Fibroblast of upper back skin (primary cell): ENCODE measurements at places on chromosomes 5 and 9.

DNA sequence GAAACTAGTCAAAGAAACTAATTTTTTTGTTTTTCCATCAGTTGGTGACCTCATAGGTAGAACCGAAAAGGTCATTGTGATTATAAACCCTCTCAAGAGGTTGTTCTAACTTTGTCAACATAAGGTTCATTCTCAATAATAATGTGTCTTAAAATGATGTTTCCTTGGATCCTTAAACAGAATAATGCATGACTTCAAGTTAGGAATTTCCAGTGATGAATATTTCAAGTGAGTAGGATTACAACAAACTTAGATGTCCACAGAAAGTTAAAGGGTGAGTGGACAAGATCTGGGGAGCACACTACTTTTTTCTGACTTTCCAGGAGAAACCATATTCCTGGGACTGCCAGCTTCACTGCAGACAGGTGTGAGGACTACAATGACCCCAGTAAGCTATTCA lies 239.0 kb upstream of the PTGER4 start:
- no peak for DNase-seq

GRCh38 chr5:122864400-122864799 lies 19.0 kb downstream of the SNX24 start:
- DNase-seq = no peak

DNA sequence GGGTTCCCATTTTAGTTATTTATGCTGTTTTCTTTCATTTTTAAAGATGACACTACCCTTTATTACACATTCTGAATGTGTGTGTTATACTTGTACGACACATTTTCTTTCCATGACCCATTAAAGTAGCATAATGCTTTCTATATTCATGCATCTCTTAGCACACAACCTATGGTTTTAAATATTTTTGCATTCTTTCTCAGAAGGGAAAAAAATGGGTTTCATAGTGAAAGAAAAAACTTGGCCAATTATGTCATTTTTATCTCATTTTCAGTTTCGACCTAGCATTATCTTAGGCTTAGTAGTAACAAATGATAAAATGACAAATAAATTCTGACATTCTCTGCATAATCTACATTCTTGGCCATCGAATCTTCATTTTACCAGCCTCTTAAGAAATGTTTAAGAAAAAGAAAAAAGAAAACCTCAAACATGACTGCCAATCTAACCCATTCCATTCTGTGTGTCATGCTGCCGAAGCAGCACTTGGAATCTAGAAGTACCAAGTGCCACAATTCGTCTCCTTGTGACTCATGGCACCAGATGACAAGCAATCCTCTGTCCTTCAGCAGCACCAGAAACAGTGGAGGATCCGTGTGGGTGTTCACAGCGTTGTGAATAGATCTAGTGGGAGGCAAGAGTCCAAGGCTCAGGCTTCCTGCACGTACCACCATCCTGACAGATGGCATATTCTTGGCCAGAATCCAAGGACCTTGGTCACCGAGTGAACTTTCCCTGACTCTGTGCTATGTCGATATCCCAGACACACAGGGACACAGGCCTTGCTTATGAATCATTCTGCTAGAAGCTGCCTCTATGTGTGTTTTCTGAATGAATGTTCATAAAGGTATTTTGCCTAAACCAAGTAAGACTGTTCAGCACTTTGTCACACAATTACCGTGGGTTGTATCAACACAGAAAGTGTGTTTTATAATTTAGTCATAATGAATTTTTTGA lies 502.7 kb downstream of the NR2F1-AS1 start:
- peak; percentile 89 for DNase-seq

DNA sequence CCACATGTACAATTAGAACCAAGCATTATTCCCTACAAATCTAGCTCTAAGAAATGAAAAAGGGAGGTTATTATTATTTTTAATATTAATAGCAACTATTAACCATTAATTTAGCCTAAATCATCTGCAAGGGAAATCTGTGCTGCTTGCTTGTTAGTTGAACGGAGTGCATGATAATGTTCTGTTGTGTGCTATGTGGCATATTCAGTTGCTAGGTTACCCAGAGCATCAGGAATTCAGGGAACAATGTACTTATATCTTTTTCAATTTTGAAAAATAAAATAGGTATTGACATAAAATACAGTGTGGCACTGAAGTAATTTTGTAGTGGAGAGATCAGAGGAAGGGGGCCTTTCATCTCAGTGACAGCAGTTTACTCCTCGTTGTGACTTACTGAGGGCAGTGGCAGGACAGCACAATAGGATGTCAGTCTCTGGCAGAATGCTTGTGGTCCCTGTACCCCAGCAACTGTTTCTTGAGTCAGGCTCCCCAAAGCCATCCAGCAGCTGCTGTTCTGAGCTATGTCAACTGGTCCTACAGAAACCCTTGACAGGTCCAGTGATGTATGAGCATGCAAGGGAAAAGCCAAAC lies 173.6 kb downstream of the TMEM161B start:
- DNase-seq = no peak

DNA sequence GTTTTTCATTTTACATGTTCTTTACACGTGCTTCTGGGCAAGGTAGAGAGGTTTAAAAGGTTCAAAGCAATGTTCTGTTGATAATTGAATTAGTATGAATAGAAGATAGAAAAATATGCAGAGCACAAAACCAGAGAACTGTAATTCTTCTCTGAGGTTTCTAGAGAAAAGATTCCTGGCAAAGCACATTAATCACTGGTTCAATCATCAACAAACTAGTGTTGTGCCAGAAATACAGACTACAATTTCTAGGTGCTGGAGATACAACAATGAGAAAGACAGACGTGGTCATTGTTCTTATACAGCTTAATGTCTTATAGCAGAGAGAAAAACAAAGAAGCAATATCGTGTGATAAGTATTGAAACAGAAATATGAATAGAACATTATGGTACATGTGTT lies 25.5 kb downstream of the MEGF9 start:
- no peak for DNase-seq

DNA sequence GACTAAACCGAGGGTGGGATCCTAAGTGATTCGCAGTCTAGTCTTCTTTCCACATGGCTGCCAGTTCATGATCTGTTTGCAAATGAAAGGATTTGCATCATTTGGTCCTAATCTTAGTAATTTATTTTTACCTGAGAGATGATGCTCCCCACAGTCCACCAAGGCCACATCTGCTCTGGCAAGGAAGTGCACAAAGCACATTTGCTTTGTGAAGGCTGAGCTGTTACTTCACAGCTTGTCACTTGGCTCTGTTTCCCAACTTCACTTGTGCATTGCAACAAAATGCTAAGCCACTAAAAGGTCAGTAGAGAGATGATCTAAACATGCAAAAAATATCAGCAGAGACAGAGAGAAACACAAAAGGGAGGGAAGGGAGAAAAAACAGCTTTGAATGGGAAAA lies 128.5 kb upstream of the VLDLR start:
- peak; percentile 46 for DNase-seq

- no peak for DNase-seq
These were observed 51.9 kb downstream of the ELL2 start for GRCh38 chr5:95909738-95910137.

DNA sequence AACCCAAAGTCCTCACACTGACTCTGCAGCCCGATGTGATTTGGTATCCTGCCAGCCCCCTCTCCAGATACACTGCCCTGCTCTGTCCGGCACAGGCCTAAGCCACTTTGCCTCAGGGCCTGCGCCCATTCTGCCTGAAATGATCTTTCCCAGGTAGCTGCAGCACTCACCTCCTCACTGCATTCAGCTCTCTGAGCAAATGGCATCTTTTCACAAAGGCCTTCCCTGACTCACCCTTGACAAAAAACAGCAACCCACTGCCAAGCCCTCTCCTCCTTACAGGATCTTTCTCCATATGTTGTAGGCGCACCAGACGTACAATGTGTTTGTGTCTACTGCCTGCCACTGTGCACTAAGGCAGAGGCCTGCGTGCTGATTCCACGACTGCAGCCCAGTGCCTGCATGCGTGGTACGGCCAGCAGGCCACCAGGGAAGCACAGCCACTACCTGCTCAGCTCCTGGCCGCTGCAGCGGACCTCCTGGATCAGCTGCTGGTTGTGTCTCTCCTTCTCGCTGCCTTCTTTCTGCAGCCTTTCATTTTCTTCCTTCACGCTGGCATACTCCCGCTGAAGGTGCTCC lies 171.2 kb downstream of the CDK5RAP2 start:
- DNase-seq = no peak

- DNase-seq = peak; percentile 99
These were observed 107.5 kb downstream of the NDFIP1 start for GRCh38 chr5:142215915-142216681.

GRCh38 chr5:76615759-76616158 lies 7.4 kb downstream of the F2RL2 start:
- DNase-seq = no peak

- peak; percentile 89 for DNase-seq
These were observed 143.0 kb upstream of the ADRA1B start for GRCh38 chr5:159773062-159773924.

DNA sequence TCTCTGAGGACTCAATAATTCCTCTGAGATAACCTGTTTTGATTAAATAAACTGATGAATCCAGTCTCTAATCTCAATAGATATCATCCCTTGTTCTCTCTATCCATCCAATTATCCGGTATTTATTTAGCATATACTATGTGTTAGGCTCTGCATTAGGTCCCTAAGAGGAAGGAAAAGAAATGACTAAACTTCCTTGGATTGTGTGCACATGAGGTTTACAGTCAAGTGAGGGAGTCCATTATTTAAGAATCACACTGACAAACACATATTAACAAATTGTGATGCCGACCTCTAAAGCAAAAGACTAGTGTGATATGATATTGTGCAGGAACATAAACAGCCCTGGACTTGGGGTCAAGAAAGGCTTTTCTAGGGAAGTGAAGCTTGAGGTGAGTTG lies 140.8 kb downstream of the HMHB1 start:
- no peak for DNase-seq

DNA sequence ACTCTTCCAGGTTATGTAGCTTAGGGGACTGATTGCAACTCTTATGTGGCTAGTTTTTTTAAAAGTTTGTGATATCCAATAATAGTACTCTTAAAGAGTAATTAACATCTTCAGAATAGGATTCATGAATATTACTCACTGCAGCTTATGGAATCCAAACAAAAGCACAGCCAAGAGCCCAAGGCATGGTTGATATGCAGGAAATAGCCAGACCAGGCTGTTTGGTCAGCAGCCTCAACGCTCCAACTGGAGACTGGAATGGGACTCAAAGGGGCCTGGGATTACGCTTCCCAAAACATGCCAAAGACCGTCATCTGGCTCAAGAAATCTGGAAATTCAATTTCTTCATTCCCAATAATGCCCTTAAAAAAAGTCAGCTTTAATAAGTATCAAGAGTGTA lies 268.6 kb downstream of the SEC61B start:
- DNase-seq = peak; percentile 60

- peak; percentile 51 for DNase-seq
These were observed 198.9 kb downstream of the TAF11L14 start for GRCh38 chr5:17832949-17833745.

DNA sequence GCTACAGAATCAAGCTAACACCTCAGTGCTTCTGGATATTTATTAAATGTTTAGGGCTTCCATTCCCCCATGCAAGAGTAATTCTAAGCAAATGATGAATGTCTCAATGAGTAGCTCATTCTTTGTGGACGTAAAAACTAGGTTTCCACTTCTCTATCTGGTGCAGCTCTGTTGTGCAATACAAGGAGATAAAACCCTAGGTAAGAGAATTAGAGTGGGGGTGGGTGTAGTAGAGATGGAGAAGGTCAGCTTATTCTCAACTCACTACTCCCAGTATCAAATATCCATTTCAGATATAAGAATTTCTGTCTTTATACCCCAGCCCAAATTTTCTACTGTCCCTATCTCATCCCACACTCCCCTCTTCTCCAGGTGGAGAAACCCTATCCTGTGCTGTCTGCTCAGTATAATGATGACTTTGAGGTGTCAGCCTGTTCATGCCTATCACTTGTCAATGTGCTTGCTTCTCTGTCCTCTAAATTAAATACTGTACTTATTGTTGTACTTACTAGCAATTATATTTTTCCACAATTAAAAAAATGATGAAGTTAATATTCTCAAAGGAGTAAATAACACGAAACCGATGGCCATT lies 4.3 kb upstream of the FYB1 start:
- DNase-seq = no peak

DNA sequence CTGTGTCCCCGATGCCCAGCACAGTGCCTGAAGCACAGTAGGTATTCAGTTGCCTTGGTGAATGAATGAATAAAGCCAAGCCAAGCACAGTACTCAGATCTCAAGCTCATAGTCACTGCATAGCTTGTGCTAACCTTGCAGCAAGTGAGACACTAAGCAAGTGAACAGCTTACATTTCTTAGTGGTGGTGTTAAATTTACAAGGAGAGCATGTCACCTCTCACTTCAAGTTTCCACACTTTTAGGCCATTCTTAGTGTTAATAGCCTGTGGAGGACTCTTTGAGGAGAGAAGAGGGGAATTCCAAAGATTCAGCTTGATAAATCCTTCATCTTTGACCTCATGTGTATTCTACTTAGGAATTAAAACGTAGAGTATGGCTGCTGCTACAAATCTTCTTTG lies 104.7 kb downstream of the C9orf152 start:
- no peak for DNase-seq

GRCh38 chr9:109101810-109102209 lies 17.9 kb downstream of the TMEM245 start:
- peak; percentile 60 for DNase-seq

DNA sequence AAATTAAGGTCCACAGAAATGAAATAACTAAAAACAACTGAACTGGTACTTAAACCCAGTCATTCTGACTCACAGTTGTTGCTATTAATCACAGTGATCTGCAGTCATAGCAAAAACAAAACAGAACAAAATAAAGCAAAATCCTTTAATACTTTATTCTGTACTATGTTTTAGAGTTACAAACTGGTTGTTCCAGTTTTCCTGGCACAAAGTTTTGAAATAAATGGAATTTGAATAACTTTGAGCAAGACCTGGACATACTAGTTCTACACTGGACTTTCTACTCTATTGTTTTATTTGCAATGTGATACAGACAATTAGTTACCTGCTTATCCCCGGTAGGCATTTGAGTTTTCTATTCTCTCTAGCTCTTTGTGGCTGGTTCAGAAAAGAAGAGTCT lies 147.9 kb downstream of the DMRT2 start:
- no peak for DNase-seq

DNA sequence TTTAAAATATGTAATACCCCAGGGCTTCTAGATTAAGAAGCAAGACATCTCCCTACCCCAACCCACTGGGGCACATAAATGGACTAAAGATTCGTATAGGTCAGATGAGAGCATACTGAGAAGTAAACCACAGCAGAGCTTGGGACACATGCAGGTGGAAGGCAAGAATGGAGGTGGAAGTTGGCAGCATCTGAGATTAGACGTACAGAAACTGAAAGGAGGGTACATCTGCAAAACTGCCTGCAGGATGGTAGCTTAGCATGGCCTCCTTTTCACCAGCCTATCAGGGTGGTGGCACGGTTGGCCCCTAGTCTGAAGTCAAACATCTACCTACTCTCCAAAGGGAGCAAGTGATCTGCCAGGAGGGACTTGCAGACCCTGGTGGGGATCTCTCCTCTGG lies 181.8 kb downstream of the TSSK1B start:
- DNase-seq = no peak
